GM04503 (cell line): ENCODE measurements at places on chromosomes 12 and 14.
A peak's percentile ranks its signal among the peaks of the same experiment; 100 is the strongest.

- no peak for DNase-seq
These were observed 40.2 kb upstream of the CCDC196 start for GRCh38 chr14:66445936-66446335.

DNA sequence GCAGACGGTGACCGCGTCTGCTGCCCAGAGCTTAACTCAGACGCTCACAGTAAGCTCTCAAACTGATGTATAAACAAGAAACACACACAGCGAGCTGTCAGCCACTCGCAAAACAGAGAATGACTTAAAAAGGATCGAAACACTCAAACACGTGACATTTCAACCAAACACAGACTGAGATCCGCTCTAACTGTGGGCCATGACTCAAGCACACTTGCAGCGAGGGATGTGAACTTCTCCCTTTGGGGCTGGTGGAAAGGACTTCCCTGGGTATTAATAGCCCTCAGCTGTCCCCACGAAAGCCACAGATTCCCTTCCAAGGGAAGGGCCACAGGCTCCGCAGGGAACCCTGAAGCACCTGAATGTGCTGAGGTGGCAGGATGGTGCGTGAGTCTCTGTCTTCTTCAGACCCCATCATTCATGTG is 29.1 kb downstream of the CCDC88C start:
- no peak for DNase-seq

DNA sequence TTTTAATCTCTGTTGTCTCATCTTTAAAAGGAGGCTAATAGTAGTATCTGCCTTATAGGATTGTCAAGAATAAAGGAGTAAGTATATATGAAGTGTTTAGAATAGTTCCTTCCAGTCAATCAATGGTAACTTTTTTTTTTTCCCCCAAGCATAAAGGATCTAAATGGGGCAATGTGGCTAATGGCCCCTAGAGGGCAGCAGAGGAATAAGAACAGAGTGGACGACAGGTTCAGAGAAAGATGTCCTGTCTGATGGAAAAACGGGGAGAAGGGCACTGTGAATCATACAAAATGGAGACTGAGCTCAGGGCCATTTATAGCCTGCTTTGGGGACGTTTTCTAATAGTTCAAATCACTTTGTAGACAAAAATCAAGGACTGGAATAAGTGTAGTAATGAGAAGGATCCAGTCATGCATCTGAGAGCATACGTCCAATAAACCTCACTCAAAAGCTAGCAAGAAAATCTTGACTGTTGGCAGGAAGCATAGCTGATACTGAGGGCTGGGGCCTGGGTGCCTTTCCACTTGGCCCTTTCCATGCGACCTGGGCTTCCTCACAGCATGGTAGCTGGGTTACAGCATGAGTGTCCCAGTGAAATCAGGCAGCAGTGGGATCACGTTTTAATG is 51.3 kb downstream of the IFNG-AS1 start:
- DNase-seq: peak; percentile 19

DNA sequence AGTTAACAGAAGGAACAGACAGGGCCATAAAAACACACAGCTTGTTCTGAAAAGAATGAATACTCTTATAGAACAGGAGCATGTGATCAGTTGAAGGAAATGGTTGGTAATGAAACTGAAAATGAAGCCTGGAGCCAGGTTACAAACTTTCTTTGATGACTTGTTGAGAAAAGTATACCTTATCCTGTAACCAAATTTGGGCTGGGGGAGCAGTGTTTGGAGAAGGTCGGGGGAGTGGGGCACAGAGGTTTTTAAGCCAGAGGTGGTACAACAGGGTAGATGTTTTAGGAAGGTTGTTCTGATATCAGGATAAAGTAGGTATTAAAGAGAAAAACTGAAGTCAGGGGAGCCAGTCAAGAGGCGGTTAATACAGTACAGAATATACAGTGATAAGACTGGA is 8.2 kb downstream of the GOLT1B start:
- no peak for DNase-seq

DNA sequence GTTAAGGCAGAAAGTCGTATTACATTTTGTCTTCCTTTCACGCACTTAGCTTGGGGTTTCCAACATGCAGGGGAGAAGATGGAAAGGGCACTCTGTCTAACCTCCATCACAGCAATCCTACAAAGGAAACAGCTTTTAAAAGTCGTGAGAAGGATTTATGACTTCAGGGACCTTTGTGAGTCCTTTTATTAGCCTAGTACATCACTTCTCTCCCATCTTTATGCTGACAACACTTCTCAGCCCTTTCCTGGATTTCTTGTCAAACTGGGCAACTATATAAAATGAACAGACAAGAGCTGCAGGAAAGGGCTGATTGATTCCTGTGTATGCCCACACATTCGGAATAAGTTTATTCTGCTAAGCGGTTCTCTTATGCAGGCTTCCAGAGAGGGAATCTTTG is 159.0 kb downstream of the DERA start:
- no peak for DNase-seq

- no peak for DNase-seq
These were observed 102.5 kb downstream of the ZFP36L1 start for GRCh38 chr14:68690089-68690958.

- DNase-seq: no peak
These were observed 148.8 kb downstream of the ADGRD1 start for GRCh38 chr12:131102493-131102931.

DNA sequence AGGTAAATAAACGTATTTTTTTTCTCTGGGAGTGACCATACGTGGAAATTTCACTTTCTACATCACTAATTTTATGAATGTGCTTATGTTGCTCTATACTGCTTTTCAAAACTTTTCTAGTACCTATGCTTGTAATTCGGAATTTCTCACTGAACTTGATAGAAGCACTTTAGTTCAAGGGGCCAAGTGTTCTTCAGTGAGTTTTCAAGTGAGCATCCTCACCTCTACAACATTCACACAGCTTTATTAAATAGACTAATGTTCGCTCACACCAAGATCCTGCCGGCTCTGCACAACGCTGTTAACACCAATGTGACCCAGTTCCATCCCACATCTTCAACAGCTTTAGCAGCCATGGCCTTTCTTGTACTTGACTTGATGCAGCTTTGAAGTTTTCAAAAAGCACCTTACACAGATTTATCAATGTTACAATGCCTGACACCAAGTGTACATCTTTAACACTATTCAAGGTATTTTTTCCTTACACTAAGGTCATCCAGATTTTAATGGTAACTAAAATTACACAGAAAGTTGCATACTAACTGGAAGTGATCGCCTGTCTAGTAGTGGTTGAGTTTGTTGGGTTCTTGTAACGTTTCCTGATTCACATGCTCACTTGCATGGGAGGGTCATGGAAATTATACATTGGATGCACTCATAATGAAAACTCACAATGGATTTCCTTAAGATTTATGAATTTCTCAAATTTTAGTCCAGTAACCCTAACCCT is 4.5 kb downstream of the UBC start:
- DNase-seq: no peak

GRCh38 chr14:102809870-102810269 is 32.6 kb downstream of the TRAF3 start:
- no peak for DNase-seq

DNA sequence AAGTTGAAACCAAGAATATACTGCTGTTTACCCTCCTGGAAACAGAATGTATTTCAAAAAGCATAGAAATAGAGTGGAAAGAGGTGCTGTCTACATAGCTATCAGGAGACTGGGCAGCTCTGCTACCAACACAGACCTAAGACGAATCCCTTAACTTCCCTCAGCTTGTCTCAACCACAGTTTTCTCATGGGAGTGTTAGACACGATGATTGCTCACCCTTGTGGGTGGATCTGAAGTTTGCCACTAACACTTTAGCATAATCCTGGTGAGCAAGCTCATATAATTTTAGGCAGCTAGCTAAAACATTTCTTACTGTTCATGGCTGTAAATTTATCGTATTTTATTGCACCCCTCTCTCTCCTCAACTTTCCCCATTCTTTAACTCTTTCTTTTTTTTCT is 38.5 kb downstream of the C12orf75 start:
- DNase-seq: peak; percentile 47

DNA sequence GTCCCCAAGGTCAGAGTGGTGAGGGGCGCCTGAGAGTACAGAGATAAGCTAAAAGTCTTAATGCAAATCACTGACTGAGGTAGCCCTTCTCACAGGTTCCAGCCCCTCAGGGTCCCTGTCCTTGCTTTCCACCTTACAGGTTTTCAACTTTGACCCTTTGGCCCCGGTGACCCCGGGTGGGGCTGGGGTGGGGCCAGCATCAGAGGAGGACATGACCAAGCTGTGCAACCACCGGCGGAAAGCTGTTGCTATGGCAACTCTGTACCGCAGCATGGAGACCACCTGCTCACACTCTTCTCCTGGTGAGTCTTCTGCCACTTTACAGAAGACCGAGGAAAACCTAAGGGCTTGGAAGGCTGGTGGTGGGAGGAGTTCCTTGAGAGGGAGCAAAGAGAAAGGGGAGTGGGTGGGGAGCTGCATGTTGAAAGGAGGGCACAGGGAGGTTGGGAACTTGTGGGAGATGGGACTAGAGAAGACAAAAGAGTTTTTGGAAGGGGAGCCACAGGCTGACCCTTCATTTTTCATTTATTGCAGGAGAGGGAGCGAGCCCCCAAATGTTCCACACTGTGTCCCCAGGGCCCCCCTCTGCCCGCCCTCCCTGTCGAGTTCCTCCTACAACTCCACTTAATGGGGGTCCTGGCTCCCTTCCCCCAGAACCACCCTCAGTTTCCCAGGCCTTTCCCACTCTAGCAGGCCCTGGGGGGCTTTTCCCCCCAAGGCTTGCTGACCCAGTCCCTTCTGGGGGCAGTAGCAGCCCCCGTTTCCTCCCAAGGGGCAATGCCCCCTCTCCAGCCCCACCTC is 2.4 kb downstream of the MBD6 start:
- DNase-seq: no peak
